Kidney epithelial cell (primary cell): ENCODE measurements at places on chromosomes 16 and 17. TPM values are rescaled to one million over a fixed set of nuclear protein-coding genes. Genes with fewer than 3 reads are reported as not detected.

DNA sequence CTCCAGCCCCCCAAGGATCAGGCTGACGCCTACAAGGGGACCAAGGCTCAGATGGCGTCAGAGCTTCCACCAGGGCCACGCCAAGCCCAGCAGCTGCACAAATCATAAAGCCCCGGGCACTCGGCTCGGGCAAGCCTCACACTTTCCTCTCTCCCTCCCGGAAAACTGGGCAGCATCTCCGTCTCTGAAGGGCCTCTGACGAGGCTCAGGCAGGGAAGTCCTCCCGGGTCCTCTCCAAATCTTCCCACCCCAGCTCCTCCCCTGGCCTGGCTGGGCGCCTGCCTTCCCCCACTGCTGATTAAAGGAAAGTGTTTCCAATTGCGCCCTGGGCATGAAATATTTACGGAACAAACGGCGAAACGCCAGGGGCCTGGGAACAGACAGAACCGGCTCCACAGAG is 38.5 kb downstream of the PIEZO1 start:
- DNase-seq: no peak

DNA sequence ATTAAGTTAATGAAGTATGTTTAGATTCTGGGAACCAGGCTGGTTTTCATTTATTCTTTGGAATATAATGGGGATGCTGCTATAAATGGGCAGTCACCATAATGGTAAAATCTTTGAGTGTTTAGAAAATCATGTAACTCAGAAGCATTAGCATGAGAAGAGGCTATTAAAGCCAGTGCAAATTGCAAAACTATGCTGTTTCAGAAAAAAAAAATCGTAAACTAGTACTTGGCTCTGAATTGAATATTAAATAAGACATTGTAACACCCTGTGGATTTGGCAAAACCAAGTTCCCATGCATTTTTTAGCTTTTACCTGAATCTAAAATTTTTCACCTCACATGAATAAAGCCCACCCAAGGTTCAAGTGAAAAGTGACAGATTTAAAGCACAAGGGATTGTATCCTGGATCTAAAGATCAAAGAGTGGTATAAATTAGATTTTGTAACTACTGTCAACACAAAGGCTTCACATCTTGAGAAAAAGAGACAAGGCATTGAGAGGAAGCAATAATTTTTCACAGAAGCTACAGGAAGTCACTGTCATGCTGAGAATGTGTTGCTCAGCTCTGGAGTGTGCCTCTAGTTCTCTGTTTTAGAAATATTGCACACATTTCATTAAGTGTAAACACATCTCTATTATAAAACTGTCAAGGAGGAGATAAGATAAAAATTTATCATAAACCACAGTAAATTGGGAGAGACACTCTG is 142.2 kb downstream of the ABCA8 start:
- no peak for DNase-seq

- DNase-seq: no peak
Measured at GRCh38 chr16:50613281-50613963, 65.2 kb downstream of the NKD1 start.

- DNase-seq: no peak
Measured at GRCh38 chr16:81004646-81005353, 1.9 kb downstream of the CMC2 start.

GRCh38 chr17:43578699-43579565 is 32.8 kb upstream of the ETV4 start:
- DNase-seq: no peak

DNA sequence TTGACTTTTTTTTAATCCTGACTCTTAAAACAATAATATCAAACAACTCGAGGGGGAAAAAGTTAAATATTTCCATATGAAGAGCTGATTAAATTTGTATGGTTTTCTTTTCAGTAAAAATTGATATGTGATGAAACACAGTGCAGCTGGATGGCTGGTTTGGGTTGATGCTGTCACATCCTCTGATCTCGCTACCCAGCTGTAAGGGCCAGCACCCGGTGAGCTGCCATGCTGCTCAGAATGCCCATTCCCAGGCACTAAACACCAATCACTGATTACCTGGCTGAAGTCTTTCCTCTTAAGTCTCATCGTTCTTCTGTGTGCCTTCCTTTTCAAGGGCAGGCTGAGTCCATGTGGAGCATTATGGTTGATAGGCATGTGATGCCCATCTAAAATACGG is 234.3 kb downstream of the IRX3 start:
- DNase-seq: no peak

The CYGB gene
- total RNA-seq: 16.9 and 19.9 TPM in 2 replicates

The FOXJ1 gene
- total RNA-seq: 2.3 and 3.0 TPM in 2 replicates

The SLC6A4 gene
- total RNA-seq: under 0.01 TPM in 1 of 2 replicates, not detected in the other

The KPNA2 gene
- total RNA-seq: 79.1 and 91.9 TPM in 2 replicates
